M059J (cell line): ENCODE measurements at places on chromosomes 2 and 18. TPM values are rescaled to one million over a fixed set of nuclear protein-coding genes. Genes with fewer than 3 reads are reported as not detected.

Gene CASP10
- total RNA-seq, result 6.4 and 7.9 TPM in 2 replicates

Gene GRB14
- 0.15 TPM in 1 of 2 replicates, not detected in the other for total RNA-seq

Gene ARHGAP28
- total RNA-seq, result 0.05 and 0.37 TPM in 2 replicates

Gene SERPINB11
- total RNA-seq, result not detected in 2 replicates

Gene IMPA2
- total RNA-seq, result 9.6 and 10.4 TPM in 2 replicates

Gene ACKR3
- total RNA-seq, result 2.7 and 3.0 TPM in 2 replicates

Gene USP34
- 36.7 and 60.7 TPM in 2 replicates for total RNA-seq

Gene CABYR
- total RNA-seq, result 9.4 and 12.0 TPM in 2 replicates

Gene SEPTIN10
- total RNA-seq, result 47.0 and 74.5 TPM in 2 replicates

Gene CEBPZ
- 27.6 and 38.4 TPM in 2 replicates for total RNA-seq

Gene ATOH8
- 21.4 and 43.0 TPM in 2 replicates for total RNA-seq

Gene KCNG2
- total RNA-seq, result not detected in 2 replicates

Gene LRRTM1
- not detected in 2 replicates for total RNA-seq

Gene FHOD3
- total RNA-seq, result 8.1 and 13.1 TPM in 2 replicates

Gene IL37
- 0.30 TPM in 1 of 2 replicates, not detected in the other for total RNA-seq

Gene KCMF1
- 52.7 and 81.2 TPM in 2 replicates for total RNA-seq

Gene KCTD18
- total RNA-seq, result 10.7 and 15.2 TPM in 2 replicates

Gene APCDD1
- total RNA-seq, result 2.4 and 6.8 TPM in 2 replicates
